ENCODE measurements at places on chromosomes 4 and X. TPM values are rescaled to one million over a fixed set of nuclear protein-coding genes. Genes with fewer than 3 reads are reported as not detected.

CDX4 gene
- total RNA-seq = not detected

GABRG1 gene
- total RNA-seq = not detected

KIAA1210 gene
- not detected for total RNA-seq

DNA sequence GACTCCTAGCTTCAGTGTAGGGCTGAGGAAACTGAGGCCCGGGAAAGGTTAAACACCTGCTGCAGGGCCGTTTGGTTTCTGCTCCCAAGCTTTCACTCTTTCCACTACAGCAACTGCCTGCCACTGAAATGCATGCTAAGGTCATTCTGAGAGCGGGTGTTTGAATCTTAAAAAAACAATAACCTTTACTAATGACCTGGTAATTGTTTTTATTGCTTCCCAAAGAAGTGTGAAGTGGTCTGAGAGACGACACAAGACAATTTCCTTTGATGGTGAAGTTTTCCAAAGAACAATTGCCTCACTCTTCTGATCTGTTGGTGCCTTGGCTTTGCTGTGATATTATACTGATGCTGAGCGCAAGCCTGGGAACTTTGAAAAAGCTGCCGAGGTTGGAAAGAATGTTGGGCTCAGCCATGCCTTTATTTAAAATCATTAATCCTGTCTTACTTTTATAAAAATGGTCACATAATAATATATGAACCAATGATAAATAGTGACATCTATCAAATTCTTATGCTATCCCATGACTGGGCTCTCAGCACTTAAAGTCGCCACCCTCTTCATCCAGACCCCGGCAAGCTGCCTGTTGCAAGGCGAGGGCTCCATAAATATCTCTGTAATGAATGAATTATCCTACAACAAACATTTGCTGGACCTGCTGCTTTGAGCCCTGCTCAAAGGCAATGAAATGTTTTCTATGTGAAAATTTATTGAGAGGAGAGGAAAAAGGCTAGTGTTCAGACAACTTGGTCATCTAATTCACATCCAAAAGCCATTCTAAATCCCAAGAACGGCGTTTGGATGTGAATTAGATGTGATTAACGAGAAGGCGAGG is 67.8 kb upstream of the SOD3 start:
- no peaks in the 10 kb centered on the region for H3K4me1 ChIP-seq
- H3K27ac ChIP-seq = no peak overlapping the region
- no peaks in the 10 kb centered on the region for H3K36me3 ChIP-seq
- no peak overlapping the region for H3K4me3 ChIP-seq

- DNase-seq = no peak
- no peak overlapping the region for H3K27ac ChIP-seq
- H3K36me3 ChIP-seq = no peaks in the 10 kb centered on the region
- H3K27me3 ChIP-seq = no peaks in the 10 kb centered on the region
- H3K4me3 ChIP-seq = no peak overlapping the region
Measured at GRCh38 chr4:63563288-63564014, 845.8 kb downstream of the TECRL start.

All from CD4-positive, alpha-beta T cell (primary cell).